Fibroblast of the conjunctiva (primary cell): ENCODE measurements at places on chromosomes 7 and 10.
A peak's percentile ranks its signal among the peaks of the same experiment; 100 is the strongest.

DNA sequence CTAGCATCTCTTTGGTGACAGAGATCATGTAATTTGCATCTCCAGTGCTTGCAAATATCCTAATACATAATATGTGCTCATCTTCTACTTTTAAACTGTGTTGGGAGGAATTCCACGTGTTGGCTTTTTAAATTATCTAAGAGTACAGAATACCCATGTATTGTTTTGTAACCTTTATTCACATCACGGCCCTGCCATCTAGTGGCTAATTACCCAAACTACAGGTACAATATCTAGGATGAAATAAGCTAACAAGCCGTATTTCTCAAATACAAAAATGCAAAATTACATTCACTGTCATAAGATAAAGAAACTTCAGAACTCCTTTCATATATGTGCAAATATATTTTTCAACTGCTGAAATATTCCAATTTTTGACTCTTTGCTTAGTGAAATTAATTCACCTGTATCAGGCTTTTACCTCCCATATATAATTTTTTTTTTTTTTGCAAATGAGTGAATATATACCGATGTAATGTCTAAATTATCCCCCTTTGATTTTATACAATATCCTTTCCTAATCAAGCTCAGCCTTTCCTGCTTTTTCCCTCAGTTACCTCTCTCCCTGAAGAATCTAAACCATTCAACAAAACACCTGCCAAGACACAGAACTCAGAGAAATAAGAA is 30.3 kb upstream of the LSM8 start:
- peak; percentile 1 for DNase-seq

- DNase-seq = no peak
Measured at GRCh38 chr10:61068471-61068870, 124.5 kb upstream of the RHOBTB1 start.

GRCh38 chr10:6005856-6006395 is 28.6 kb upstream of the IL15RA start:
- DNase-seq = no peak

DNA sequence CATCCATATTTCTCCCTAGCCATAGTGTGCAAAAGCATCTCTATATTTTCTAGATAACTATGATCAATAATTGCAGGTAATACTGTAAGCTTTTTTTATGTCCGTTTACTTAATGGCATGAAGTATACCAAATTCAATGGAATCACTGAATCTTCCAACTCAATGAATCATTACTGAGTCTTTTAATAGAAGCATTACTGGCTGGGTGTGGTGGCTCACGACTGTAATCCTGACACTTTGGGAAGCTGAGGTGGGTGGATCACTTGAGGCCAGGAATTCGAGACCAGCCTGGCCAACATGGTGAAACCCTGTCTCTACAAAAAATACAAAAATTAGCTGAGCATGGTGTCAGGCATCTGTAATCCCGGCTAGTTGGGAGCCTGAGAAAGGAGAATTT is 372.5 kb downstream of the BMPER start:
- DNase-seq = no peak

DNA sequence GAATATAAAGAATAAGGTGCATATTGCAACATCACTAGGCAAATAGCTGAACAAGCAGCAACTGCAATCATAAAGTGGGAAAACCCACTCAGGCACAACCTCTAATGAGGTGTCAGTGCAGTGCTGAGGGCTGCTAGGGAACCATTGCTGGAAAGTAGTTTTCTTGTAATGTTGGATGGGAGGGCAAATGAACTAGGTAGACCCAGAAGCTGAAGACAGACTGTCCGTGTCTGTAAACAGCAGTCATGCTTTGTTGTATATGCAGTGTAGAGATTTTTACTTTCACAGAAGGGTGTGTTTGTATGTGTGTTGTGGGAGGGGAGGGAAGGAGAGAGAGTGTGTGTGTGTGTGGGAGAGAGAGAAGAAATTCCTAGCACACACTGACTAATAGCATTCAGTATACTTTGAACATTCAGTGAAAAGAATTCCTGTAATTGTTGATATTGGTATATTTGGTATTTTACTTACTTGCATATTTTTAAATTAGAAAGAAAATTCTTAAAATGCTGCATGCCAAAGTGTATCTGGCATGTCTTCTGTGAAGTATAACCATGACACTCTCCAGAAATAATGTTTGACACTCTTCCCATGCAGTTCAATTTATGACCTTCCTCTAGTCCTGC is 28.8 kb downstream of the ITGB8 start:
- DNase-seq = no peak

- no peak for DNase-seq
Measured at GRCh38 chr10:71360735-71361134, 36.0 kb upstream of the CDH23 start.

DNA sequence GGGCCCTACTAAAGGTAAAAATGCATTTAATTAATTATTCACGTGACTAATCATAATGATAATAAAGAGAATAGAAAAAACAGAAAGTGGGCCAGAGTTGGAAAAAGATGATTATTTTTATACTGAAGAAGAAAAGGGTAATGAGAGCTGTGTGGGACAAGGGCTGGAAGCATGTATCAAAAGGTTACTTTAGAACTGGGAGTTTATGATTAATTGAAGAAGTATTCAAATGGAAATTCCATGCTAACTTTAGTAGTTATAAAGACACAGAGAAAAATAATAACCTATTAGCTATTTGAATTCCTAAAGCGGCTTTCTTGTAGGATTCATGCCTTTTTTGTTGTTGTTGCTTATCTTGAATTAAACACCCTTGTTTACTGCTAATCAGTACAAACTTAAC is 49.9 kb downstream of the MKX start:
- DNase-seq = no peak

- DNase-seq = no peak
Measured at GRCh38 chr10:94005050-94005449, 11.3 kb downstream of the PLCE1 start.
